Bronchial epithelial cell (primary cell): ENCODE measurements at places on chromosomes 1 and 21.
A peak's percentile ranks its signal among the peaks of the same experiment; 100 is the strongest.

GRCh38 chr1:60068393-60069045, 5.1 kb downstream of the C1orf87 start:
- DNase-seq = peak; percentile 18

GRCh38 chr1:205172729-205173366, 38.7 kb downstream of the DSTYK start:
- DNase-seq = peak; percentile 96

GRCh38 chr1:97464305-97464704, 456.5 kb downstream of the DPYD start:
- DNase-seq = no peak

GRCh38 chr1:25796811-25797458, 3.1 kb upstream of the SELENON start:
- DNase-seq = peak; percentile 63

DNA sequence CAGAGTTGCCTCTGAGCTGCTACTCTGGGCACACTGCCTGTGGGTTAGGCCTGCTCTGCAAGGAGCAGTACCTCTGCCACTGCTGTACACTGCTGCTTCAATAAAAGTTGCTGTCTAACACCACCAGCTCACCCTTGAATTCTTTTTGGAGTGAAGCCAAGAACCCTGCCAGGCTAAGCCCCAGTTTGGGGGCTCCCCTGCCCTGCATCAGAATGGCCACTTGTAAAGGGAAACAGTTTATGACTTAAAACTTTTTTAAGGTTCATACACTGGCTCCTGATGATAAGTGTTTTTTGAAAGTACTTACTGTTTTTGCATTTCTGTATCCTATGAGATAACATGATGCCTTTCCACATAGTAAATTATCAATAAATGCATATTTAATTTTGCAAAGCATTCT, 310.0 kb downstream of the LMO4 start:
- no peak for DNase-seq

- no peak for DNase-seq
These were observed 85.8 kb downstream of the GLIS1 start for GRCh38 chr1:53653200-53653575.

DNA sequence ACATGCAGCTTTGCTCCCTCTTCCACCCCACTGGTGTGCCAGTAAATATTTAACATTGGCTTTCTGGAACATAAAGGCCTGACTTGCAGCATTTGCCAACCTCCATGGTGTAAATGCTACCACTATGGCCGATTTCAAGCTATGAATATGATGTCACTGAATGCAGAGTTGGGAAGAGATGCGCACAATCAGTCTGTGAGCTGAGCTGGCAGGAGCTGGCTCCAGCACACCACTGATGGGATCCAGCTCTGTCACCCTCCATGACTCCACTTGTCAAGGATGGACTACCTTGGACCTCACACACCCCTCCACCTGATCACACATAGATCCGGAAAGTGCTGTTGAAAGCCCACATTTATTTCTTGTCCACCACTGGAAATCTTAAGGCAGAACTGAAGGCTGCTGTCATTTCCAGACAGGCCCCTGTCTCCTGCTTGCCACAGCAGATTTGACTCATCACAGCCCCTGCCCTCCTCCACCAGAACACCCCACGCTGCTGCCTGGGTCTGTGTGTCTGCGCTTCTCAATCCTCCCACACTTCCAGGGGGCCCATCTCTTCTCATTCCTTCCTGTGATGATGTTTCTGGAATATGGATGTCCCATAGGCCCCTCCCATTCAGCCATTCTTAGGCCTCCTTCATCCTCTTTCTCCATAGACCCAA, 82.2 kb upstream of the BCAR3 start:
- no peak for DNase-seq

GRCh38 chr1:82486969-82487368, 686.2 kb downstream of the ADGRL2 start:
- peak; percentile 70 for DNase-seq

DNA sequence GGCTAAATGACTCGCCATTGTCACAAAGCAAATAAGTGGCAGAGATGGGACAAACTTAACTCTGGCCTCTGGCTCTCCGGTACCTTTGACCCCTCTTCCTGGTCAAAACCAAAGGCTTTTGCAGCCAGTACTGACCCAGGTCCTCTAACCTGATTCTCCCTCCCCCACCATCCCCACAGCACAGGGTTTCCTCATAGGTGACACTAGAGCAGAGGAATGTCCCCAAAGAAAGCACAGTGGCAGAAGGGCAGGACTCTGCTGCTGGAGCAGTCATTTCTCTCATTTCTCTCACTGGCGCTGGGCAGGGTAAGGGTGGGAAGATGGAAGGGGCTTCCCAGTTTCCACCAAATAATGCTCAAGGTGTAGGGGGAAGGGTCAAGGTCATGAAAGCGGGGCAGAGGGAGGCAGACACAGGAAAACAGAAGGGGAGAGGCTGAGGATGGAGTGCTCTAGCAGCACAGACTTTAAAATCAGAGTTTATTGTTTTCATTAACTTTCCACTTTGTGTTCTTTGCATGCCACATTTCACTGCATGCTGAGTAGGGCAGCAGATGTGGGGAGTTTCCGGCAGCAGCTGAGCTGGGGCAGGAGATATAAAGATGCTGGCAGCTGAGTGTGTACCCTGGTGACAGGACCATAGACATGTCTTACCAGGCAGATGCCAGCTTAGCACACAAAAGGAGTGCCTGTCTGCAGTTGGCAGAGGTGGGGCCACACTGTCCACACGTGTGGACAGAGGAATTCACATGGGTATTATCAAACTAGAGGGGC, 80.5 kb downstream of the FAM78B start:
- no peak for DNase-seq

DNA sequence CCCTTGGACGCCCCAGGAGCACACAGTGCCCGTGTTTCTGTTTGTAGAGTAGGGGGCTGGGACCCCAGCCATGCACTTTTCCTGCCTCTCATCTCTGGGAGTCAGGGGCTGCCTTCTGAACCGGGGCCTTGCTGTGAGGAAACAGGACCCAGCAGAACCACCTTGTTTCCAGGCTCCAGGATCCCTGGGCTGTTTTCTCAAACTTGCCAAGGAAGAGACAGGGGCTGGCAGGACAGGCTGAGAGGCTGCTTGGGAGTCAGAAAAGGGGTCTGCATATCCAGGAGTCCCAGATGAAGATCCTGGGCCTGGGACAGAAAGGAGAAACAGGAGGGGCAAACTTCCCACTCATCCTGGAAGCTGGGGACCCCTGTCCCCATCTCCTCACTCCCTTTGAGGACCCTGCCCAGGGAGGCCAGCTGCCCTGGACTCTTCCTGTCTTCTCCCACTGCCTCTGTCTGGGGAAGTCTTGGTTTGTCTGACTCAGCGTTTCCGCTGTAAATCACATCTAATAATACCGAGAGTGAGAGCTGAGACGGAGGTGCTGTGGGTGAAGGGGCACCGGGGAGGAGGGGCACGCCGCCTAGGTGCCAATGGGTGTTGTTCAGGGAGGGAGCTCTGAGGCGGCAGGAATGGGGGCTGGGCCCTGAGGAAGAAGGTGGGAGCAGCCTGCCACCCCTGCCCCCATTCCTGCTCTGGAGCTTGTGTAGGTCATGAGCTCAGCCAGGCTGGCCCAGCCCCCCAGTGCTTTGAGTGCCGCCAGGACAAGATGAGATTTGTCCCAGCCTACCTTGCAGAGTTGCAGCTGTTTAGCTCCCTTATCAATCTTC, 16.7 kb downstream of the POU3F1 start:
- peak; percentile 87 for DNase-seq

- DNase-seq = no peak
These were observed 40.7 kb upstream of the PIGV start for GRCh38 chr1:26747048-26747447.

- DNase-seq = peak; percentile 36
These were observed 2.7 kb upstream of the YBX1 start for GRCh38 chr1:42679364-42679983.

DNA sequence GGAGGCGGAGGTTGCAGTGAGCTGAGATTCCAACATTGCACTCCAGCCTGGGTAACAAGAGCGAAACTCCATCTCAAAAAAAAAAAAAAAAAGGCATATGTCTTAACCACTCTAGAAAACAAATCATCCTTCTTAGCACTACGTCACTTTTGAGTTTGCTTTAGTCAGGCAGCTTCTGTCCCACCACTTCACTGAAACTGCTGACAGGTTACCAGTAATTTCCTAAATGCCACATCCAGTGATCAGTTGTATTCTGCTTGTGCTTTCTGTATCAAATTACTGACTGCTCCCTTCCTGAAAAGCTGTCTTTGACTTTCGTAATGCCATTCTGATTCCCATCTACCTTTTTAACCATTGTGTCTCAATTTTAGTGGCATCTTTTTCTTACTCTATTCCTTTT, 21.7 kb downstream of the RCOR3 start:
- no peak for DNase-seq

GRCh38 chr1:238088560-238089290, 198.0 kb upstream of the ZP4 start:
- no peak for DNase-seq

DNA sequence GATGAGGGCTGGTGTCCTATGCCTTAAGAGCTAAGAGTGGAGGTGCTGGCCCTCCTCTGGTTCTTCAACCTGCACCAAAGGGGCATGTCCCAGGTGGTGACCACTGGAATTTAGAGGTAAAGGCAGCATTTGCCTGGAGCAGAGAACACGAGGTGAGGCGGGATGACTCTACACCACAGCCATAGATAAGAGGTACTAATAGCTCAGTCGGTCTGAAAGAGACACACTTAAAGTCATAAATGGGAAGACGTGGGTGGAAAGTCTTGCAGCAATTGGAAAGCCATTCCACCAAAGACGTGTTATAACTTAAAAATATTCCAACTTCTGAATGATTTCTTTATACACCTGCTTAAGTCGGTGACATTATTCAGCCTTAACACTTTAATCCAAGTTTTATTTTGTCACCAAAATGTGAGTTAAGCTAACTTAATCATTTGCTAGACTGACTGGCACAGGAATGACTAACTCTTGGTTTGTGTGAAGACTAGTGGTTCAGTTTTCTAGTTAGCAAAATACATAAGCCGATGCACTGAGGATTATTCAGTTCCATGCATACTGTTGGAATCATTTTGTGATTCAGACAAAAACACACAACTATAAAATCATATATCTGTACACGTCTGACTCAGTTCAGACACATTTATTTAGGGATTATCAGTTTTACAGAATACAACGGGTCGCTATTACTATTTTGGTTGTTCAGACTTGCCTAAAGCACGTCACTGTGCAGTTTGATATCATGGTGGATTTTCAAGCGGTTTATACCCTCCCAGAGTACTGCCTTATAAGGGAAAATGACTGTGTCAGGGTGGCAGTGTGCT, 4.6 kb upstream of the ETS2 start:
- peak; percentile 99 for DNase-seq

GRCh38 chr1:84089465-84089864, 54.6 kb upstream of the PRKACB start:
- DNase-seq = peak; percentile 93

DNA sequence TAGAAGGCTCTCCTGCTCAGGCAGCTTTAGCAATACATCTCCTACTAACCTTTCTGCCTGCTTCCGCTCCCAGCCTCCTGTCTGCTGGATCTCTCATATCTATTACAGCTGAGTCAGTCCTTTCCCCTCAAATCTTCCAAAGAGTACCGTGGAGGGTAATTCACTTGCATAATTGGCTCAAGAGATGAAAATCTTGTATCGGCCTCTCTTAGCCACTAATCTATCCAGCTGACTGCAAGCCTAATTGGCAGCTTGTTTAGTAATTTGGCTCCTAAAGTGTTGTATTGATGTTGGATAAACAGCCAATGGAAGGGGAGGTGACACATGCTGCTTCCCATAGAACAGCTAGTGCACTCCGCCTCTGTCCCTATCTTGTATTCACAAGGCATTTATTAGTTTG, 195.7 kb downstream of the GPATCH2 start:
- no peak for DNase-seq

- peak; percentile 84 for DNase-seq
These were observed 3.9 kb upstream of the NUAK2 start for GRCh38 chr1:205325334-205325884.

DNA sequence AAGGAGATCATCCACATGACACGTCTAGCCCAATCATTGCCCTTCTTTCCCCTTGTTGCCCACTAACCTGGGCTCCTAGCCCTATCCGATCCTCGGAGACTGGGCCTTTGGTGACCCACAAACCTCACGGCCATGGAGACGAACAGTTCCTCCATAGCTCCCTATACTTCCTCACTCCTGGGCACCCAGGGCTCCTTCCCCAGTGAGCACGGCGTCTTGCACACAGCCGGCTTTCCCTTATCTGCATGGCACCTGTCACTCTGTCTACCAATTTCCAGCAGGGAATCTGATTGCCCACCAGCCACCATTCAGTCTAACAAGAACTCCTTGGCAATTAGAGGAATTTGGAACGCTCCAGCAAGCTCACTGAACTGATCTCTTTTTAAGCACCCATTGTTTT, 3.1 kb downstream of the GNG4 start:
- DNase-seq = no peak

- no peak for DNase-seq
These were observed 397.9 kb downstream of the PTBP2 start for GRCh38 chr1:97119260-97120158.

GRCh38 chr1:147837964-147838292, 64.7 kb upstream of the GJA8 start:
- no peak for DNase-seq

GRCh38 chr1:9302745-9303524, 10.2 kb downstream of the SPSB1 start:
- peak; percentile 92 for DNase-seq

DNA sequence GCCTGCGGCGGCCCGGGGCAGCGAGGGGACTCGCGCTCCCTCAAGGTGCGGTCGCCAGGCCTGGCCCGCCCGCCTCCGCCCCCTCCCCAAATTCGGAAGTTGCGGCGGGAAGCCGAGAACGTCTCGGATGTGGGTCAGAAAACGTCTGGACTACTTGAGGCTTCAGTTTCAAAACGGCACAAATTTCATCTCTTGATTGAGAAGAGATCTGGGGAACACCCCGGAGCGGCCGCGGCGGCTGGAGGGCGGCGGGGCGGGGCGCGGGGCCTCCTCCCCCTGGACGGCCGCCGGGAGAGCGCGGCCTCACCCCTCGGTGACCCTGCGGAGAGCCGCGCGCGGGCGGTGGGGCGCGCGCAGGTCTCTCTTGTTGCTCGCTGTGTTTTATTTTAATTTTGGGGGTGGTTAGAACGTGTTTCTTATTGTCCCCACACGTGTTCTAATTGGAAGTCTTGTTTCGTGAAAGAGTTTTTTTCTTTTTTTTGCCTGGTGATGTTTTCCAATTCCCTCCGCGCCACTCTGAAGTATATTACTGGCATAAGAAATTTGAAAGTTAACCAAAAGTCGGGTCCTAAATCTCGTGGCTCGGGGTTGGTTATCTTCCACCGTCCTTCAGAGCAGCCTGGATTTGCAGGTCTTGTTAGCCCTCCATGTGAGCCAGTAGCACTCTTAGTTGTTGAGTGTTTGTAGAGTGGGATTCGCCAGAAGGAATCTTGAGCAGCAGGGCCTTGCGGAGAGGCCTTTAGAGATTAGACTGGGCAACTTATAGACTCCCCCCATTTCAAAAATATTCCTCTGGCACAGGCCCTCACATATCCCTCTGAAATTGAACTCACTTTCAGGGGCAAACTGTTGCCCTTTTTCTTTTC, 749 bp downstream of the PCBP3 start:
- no peak for DNase-seq

DNA sequence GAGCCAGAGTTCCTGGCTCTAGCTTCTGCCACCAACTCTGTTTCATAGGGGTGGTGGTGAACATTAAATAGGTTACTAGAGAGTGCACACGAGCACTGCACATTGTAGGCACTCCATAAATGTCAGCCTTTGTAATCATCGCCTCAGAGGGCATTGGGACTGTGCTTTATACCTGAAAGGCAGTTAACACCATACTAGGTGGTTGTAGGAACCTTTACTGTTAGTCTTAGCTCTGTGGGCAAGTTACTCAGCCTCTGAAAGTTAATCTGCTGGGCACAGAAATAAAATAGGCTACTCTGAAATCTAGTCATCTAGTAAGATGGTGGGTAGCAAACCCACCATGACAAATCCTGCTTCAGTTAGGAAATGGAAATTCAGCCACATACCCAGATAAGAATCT, 37.6 kb downstream of the ARID1A start:
- no peak for DNase-seq
